H7 (cell line): ENCODE measurements at places on chromosomes 12 and 14.

- no peak for DNase-seq
Observed at GRCh38 chr12:15932971-15933370, 21.8 kb downstream of the DERA start.

- no peak for DNase-seq
Observed at GRCh38 chr14:67703997-67704396, 2.3 kb downstream of the RDH12 start.

- no peak for DNase-seq
Observed at GRCh38 chr12:27257104-27257843, 13.2 kb downstream of the STK38L start.

GRCh38 chr12:58773986-58774385 lies 146.3 kb downstream of the LRIG3 start:
- DNase-seq: no peak

DNA sequence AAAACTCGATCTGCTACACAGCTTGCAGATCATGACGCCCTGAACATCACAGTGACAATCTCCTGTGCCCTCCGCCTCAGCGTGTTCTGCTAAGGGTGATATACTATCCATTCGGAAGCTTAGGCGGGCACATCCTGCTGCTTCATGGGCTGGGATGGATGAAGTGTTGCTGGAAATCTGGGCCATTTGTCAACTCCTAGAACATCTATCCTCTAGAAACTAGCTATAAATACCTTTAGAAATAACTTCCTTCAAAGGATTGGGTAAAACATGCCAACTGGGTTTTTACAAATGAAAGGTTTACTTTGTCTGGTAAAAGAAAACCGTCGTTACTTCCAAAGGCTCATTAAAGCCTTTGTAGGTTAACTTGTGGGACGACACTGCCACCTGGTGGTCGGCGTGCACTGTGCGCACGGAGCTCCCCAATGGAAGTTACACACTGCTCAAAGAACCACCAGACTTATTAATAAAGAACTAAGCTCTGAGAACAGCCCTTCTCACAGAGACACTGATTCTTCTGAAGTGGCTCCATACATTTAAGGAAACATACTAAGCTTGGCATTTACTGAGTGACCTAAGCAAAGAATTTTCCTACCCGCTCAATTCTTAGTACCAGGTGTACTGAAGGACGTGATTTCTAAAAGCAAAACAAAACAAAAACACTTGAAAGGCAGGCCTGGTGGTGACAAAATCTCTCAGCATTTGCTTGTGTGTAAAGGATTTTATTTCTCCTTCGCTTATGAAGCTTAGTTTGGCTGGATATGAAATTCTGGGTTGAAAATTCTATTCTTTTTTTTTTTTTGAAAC lies 21.6 kb upstream of the CACNA2D4 start:
- peak; percentile 84 for DNase-seq

DNA sequence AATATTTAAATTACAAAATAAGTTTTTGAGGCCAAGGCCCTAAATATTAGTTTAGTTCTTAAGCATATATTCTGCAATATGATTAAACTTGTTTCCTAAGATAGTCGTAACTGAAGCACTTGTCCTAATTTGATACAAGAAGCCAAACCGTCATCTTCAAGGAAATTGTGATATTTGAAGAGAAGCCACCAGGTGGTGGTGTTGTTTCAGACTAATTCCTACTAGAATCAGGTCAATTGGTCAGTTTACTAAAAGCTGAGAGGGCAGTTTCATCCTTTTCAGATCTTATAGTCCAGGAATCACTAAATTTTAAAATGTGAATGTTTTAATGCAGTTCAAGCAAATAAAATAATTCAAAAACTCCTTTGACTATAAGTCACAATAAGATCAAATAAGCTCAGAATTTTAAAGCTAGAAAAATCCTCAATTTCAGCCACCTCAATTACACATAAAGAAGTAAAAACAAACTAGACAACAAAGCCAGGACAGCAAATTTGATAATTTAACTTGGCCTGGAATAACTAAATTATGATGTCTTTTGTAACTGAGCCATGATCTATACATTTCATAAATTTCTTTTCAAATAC lies 7.1 kb upstream of the ARL1 start:
- DNase-seq: peak; percentile 43

DNA sequence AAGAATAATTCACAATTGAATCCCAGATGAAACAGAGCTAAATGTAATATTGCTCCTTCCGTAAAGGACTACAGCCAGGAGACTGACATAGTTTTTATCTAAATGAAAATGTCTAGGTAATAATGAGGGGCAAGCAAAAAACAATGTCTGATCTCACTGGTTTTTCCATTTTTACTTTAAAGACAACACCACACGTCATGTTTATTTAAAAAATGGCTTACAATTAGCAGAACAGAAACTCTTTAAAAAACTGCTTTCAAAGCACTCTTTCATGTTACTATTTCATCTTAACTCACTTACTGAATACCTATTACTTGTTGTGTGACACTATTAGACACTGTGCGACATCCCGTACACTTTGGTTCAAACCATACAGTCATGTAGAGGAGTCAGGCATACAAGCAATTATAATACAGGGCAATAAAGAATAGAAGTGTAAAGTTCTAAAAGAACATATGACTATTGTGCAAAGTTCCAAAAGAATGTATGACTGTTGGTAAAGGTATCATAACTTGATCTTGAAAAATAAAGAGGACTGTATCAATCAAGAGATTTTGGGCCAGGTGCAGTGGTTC lies 9.1 kb downstream of the BTBD7 start:
- DNase-seq: no peak

GRCh38 chr12:7395950-7396349 lies 48.0 kb downstream of the CD163L1 start:
- DNase-seq: no peak

GRCh38 chr12:52519387-52519703 lies 849 bp downstream of the KRT5 start:
- DNase-seq: no peak

GRCh38 chr14:70052990-70053389 lies 135.8 kb downstream of the SLC8A3 start:
- peak; percentile 48 for DNase-seq

GRCh38 chr14:71438684-71439083 lies 493.5 kb upstream of the RGS6 start:
- no peak for DNase-seq

- DNase-seq: no peak
Observed at GRCh38 chr14:60720962-60721325, 3.2 kb downstream of the SIX4 start.

- DNase-seq: no peak
Observed at GRCh38 chr12:118853634-118854033, 127.7 kb upstream of the SRRM4 start.

- DNase-seq: no peak
Observed at GRCh38 chr14:53549956-53550355, 396.8 kb upstream of the DDHD1 start.

GRCh38 chr12:41509271-41510055 lies 321.3 kb downstream of the PDZRN4 start:
- DNase-seq: no peak

DNA sequence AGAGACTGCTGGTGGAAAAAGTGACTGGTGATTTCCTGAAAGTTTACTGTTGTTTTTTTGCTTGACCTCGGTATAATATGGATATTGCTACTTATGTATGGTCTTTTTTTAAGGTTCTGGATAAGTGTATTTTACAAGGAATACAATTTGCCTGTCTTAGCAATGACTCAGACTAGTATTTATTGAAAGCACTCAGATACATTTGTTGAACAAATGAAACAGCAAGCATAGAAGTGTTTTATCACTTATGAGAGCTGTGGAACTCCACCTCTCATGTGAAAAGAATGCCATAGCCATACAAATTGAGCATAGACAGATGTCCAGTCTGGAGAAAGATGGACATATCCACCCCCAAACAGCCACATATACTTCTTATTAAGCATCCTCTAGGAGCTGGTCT lies 340.4 kb upstream of the FBXO33 start:
- no peak for DNase-seq

- DNase-seq: no peak
Observed at GRCh38 chr12:72747111-72747849, 475.1 kb downstream of the TRHDE start.

GRCh38 chr12:131912518-131913274 lies 16.4 kb upstream of the PUS1 start:
- DNase-seq: peak; percentile 89

DNA sequence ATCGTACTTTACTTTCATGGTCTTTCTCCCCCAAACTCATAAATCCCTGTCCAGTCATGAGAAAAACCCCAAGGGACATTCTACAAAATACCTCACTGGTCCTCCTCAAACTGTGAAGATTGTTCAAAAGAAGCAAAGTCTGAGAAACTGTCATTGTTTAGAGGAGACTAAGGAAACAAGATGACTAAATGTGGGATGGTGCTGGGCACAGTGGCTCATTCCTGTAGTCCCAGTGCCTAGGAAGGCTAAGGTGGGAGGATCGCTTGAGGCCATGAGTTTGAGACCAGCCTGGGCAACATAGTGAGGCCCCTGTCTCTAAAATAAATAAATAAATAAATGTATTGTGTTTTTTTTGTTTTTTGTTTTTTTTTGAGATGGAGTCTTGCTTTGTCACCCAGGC lies 74.2 kb upstream of the SCAF11 start:
- DNase-seq: no peak

DNA sequence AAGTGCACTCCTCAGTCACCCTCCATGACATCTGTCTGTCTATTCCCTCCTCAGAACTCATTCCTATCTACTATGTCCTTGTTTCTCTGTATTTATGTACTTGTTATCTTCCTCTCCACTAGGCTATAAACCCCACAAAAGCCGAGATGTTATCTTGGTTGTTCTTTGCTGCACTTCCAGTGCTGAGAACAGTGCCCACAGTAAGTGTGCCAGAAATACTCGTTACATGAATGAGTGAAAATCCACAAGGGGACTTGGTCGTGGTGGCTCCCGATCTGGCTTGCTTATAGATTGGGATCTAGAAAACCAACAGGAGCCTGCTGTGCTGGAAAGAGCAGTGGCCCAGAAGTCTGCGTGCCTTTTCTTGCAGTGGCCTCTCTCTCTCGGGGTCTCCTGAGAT lies 111.9 kb upstream of the PRMT8 start:
- DNase-seq: no peak

DNA sequence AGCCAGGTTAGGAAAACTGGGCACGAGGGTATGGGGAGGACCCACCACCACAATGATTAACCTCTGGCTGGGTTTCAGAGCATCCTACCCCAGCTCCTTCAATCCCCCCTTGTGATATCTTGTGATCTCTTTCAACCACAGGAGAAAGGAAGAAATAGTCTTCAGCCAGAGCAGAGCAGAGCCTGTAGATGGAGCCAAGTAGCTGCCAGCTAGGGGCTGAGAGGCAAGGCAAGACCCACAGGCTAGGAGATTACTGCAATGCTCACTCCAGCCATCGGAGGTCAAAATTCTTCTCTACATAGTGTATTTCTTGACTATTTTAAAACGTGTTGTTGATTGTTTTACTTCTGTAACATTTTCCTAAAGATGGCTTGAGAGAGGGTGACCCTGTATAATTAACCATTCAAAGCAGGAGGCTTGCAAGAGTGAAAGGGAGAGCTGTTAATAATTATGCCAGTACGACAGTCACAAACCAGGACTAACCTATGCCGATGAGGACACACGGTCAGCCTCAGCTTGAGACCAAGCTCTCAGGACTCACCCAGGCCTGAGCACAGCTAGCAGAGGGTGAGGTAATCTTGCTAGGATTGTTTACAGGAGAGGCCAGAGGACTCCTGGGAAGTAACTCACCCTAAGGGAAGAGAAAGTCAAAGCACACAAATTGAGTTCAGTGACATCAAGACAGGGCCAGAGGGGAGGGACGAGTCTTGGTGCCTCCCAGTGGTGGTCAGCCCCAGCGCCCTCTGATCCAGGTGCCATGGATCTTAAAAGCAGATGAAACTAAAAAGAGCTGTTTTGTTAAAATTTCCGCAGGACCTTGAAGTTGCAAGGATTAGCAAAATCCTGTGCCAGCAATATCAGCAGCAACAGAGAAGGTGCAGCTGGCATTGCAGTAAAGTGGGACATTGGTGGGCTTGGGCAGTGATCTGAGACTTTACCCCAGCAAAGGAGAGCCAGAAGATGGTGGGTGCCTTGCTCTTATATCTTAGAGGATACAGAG lies 29.8 kb upstream of the CDKN3 start:
- DNase-seq: no peak

DNA sequence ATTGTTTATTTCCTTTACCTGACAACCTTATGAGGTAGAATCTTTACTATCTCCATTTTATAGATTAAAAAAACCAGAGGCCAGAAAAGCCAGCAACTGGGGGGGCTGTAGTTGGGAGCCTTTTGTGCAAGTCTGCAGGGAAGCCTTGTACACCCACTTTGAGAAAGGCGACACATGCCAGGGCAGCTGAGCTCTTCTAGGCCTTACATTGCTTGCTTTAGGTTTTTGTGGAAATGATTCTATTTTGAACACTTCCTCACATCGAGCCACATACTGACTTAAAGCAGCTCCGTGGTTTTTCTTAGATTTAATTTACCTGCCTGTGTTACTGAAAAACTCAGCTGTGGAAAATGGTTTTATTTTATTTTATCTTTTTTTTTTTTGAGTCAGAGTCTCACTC lies 34.6 kb downstream of the EP400 start:
- no peak for DNase-seq

- DNase-seq: no peak
Observed at GRCh38 chr14:69999261-69999674, 120.1 kb downstream of the SMOC1 start.

GRCh38 chr12:27859648-27860047 lies 79.6 kb upstream of the MANSC4 start:
- no peak for DNase-seq

DNA sequence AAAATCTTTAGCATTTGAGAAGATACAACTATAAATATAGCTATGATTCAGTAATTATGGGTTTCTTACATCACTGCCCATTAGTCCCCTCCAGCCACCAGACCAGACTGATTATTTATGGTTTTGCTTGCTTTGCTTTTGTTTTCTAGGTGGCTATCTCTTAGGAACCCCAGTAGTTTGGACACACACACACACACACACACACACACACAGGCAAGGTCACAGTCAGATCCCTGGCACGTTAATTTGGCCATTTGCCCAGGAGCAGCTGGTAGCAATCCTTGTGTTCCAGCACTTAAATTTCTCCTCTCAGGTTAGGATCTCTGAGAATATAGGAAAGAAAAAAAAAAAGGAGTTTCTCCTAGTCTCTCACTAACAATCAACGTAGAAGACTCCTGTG lies 90.2 kb upstream of the RESF1 start:
- DNase-seq: no peak

DNA sequence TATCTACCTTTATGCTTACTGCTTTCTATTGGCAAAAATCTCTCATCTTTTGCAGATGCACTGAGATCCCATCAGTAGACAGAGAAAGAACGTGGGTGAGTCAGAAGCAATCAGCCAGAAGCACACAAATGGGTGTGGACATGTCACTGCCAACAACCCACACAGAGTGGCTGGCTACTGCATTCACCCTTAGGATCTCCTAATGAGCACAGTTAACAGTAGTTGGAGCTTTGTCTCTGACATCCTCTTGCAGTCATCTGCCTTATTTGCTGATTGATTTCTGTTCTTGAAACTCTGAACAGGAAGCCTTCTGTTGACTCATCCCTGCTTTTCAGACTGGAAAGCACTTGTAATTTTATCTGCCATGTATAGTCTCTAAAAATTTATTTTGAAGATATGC lies 117.2 kb downstream of the RGS6 start:
- no peak for DNase-seq
